ENCODE measurements at places on chromosomes 2 and 18.

DNA sequence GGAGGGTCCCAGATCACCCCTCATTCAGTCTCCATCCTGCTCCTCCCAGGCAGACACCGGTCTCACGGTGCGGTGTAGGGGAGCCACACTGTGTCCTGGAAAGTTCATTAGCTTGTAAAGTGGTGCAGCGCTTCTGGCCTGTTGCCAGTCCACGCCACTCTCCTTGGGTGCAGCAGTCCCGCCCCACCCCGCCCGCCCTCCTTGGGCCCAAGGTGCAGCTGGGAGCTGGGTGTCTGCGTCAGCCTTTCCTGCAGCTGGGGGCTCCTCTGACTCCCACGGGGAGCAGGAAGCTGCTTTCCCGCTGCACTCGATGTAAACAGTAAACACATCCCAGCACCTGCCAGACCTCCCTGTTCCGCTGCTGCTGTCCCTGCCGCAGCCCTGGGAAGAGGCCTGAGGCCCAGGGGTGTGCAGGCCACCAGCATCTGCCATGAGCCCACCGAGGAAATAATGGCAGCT is 53.8 kb upstream of the ASB18 start:
- no peak for DNase-seq

- no peak for DNase-seq
Measured at GRCh38 chr2:233691443-233692433, 952 bp upstream of the UGT1A6 start.

GRCh38 chr2:236498369-236498768 is 71.3 kb upstream of the ACKR3 start:
- no peak for DNase-seq

DNA sequence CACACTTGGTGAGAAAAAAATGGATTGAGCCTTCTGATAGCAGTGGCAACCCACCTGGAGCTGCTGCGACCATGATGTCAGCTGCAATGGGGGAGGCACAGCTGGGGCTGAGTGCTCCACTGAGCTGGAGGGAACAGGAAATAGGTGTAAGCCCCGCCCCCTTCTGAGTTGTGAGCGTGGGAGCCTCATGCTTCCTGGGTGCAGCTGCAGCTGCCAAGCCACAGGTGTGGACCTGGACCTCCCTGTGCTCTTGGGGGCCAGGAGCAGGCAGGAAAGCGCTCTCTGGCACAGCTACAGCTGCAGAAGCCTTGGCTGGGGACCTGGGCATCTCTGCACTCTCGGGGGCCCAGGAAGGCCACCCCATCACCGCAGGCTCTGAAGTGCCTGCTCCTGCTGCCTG is 970.6 kb downstream of the DCDC2C start:
- DNase-seq, result no peak

DNA sequence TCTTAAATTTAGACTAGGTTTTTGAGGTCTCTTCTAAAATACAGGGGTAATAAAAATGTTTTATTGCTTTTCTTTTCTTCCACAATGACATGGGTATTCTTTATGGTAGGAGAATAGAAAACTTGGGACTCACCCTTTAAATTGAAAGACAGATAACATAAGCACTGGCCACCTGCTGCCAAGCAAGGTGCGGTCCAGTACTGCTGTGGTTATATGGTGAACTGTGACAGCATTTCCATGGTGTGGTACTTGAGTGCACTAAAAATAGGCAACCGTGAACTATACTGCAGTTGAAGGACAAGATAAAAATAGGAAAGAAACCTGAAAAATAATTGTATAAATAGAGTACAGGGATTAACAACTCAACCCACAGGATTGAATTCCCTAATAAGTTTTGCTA is 54.4 kb upstream of the GRB14 start:
- DNase-seq, result no peak

GRCh38 chr18:62346333-62347088 is 21.4 kb downstream of the TNFRSF11A start:
- no peak for DNase-seq

DNA sequence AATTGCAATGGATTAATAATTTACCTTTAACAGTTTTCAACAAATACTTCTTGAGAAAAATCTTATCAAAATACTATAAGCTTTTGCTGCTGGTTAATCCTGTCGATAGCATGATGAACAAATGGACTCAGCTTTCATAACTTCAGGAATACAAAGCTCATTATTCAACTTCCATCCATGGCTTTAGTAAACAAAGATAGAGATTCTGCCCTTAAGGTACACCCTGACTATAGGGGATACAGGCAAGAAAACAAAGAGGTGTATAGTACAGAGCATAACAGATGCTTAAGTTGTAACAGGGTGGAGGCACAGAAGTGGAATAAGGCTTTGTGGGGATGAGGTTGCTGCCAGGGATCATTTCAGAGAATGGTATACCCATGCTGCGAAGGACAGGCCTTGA is 272.5 kb upstream of the STON1 start:
- no peak for DNase-seq

DNA sequence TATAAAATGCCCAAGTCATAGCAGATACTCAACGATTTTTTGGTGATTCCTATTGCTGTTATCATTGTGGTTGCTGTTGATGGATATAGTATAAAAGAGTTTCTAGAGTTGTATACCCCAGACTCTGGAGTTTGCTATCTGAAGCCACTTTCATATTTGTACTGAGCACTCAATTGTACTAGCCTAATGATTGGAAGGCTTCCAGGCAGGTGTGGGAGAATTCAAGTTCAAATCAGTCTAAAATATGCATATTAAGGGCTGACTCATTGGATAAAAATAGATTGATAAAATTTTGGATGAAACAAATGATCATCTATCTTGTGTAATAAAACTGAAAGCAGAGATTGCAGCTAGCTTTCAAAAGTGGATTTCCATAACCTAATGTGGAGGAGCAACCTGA is 122.9 kb downstream of the NEB start:
- no peak for DNase-seq

GRCh38 chr2:29207352-29208148 is 92.3 kb downstream of the CLIP4 start:
- DNase-seq, result no peak

DNA sequence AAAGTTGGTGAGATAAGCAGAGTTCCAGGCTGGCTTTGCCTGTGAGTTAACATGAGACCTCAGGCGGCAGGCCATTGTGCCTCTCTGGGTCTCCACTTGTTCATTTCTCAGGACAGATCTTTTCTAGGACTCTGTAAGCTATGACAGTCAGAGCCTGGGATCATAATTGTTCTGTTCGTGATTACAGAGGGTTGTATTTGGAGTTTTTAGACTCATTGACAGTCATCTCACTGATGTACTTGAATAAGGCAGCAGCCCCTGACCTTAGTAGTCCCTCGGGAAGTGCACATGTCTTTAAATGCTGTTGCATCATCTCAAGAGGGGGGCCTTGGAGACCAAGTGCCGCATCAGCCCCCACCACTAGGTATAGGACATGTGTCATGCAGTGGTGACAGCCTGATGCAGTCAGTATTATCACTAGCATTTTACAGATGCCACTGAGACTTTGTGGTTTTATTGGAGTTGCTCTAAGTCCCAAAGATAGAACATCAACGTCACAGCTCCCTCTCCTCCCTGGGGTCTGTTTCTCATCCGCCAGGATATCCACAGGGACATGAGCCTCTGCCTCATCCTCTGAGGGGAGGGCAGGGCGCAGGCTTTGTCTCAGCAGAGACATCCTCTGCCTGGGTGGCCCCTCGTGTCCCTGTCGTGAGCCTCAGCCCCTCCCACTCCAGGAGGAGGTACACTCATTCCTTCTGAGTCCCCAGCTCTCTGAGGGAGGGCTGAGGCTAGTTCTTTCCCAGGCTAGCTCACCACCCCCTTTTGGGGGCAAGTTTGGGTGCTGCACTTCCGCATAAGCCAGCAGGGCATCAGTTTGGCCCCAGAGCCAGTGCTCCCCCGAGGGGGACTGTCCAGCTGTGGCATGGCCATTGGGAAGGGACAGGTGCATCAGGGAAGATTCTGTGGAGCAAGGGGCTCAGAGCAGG is 14.1 kb downstream of the GLI2 start:
- DNase-seq, result no peak

DNA sequence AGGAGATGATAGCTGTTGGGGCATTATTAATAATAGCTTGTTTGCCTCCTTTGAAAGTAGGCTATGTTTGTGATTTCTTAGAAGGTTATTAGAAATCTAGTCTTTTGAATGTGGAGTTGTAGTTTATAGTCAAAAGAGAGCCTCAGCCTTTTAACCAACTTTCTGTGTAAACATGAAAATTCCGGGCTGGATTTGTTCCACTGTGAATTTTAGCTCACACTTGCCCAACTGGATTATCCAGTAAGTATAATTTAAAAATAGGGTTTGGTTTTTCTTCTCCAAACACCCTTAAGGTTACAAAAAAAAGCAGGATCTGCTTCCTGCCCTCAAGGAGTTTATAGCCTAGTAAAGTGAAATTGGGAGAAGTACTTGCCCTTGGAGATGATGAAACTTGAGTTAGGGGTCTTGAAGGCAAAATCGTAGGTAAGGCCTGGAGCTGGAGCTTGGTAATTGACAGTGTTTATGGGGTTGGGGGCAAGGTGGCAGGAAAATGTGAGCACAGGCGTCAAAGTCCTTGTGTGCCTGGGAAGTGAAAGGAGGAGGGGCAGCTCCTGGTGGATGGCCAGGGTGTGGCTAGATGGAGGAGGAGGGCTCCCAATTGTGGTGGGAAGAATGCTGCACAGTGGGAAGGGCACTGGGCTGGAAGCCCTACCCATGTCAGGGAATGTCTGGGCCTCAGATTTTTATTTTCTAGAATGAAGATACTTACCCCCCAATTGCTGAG is 21.3 kb downstream of the ITGA6 start:
- DNase-seq, result no peak

DNA sequence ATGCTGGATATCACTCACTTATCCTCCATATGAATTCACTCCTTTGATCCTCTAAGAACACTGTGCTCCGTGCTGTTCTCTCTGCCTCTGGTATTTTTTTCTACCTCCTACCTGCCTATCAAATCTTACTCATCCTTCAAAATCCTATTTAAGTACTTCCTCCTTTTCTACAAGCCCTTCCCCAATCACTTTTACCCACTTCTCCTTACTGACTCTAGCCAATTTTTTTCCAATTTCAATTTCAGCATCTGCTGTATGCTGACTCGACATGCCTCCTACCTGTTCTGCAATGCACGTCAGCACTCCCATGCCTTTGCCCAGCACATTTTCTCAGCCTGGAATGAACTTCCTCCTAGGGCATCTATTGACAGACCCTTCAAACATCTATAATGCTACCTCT is 37.3 kb upstream of the LNPK start:
- no peak for DNase-seq

GRCh38 chr18:63149302-63149587 is 170.3 kb downstream of the BCL2 start:
- DNase-seq, result no peak

GRCh38 chr18:38807915-38808314 is 1242.3 kb upstream of the CELF4 start:
- no peak for DNase-seq

DNA sequence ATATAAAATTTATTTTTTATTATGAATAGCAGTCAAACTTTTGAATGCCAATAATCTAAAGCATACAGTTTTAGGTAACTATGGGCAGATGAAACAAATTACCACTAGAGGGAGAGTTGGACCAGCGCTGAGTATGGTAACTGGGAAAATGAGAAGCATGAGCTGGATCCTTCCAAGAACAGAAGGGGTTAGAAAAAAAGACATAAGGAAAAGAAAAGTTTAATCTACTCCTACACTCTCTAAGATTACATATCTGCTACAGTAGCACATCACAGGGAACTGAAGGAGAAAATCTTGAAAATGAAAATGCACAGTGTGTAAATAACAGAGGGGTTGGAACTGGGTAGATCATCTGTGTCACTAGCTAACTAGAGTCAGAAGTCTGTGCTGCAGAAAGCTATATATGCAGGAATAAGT is 15.5 kb downstream of the REG3G start:
- DNase-seq, result no peak

DNA sequence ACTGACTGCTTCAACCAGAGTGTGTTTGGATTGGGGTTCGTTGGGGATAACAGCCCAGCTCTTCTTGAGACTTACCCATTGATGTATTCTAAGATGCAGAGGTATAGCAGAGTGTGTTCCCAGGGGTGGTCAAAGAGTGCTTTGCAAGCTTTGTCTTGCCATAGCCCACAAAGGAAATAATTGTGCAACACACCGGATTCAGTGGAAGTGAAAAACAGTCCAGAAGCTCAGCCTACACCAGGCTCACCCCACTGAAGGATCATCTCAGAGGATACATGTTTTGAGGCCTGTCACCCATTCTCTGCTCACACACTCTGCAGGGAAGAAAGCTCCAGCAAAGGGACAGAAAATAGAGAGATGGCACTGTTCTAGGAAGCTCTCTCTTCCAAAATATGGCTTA is 9.6 kb downstream of the CACNB4 start:
- peak; percentile 81 for DNase-seq

- DNase-seq, result no peak
Measured at GRCh38 chr2:167355821-167356220, 467.5 kb downstream of the XIRP2 start.

GRCh38 chr18:24231773-24232735 is 93.2 kb downstream of the CABYR start:
- DNase-seq, result no peak

GRCh38 chr2:222240676-222241049 is 58.1 kb downstream of the PAX3 start:
- no peak for DNase-seq

DNA sequence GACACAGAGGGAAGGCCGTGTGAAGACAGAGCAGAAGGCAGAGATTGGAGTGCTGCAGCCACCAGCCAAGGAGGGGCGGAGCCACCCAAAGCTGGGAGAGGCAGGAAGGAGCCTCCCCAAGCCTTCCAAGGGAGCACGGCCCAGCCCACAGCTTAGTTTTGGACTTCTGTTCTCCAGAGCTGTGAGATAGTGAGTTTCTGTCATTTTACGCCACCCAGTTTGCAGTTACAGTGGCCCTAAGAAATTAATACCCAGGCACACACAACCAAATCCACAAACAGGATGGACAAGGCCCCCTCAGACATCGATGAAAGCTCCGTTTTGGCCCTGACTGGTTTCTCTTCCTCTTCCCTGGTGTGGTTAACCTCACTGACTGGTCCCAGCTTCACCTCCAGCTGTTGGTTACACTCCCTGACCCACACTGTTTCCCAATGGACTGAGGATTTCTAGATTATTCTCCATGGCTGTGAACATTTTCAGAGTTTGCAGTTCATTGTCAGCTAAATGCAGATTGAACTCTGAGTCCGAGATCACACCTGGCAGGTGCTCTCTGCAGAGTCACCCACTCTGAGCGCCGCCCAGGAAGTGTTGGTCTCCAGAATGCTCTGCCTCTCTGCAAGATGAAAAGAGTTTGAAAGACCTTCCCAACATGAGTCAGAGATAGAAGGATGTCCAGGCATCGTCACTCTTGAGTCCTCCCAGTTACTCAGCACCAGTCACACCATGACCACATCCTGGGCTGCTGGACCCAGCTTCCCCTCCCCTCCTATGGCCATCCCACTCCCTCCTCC is 100.2 kb downstream of the TWIST2 start:
- no peak for DNase-seq
